ENCODE measurements at places on chromosomes 1 and 21.

- DNase-seq: no peak
These were observed 453 bp downstream of the PABPC4 start for GRCh38 chr1:39576016-39576657.

- DNase-seq: no peak
These were observed 68.9 kb downstream of the NRIP1 start for GRCh38 chr21:14995695-14996490.

DNA sequence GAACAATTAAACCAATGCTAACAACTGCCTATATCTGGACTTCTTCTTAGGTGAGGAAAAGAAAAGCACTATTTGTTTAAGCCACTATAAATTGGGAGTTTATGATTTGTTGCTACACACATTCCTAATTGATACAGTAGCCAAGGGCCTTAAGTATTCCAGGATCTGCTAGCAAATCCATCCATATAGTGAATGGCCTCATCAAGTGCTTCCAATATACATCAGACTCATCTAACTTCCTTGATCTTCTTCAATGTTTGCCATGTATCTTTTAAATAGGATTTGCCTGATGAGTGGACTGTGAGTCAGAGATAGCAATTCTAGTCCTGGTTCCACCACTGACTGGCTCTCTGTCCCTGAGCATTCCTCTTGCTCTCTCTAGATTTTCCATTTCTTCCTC lies 430.2 kb downstream of the OMA1 start:
- DNase-seq: no peak

DNA sequence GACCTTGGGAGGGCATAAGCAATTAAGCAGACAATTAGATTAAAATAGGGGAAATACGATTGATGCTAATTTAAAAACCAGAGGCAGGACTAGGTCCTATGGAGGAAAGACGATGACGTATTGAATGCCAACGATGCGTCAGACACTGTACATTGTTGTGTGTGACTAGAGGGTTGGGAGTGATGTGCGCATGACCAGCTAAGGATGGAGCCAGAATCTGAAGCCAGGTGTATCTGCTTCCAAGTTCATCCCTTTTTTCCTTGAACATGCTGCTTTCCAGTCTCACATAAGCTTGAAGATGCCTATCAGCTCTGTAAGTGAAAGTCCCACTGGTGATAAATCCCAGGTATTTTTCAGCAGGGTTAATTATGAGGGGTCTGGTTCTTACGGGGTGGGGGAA lies 576.2 kb downstream of the MATN1 start:
- DNase-seq: no peak

- no peak for DNase-seq
These were observed 15.9 kb upstream of the NASP start for GRCh38 chr1:45567911-45568310.
